Fibroblast of skin of right quadriceps (primary cell): ENCODE measurements at places on chromosomes 7 and 10.

GRCh38 chr10:47164126-47164799, 135.7 kb upstream of the GDF10 start:
- peak; percentile 92 for DNase-seq

GRCh38 chr7:134747326-134747725, 32.1 kb upstream of the CALD1 start:
- no peak for DNase-seq

GRCh38 chr7:114589436-114589835, 174.8 kb downstream of the FOXP2 start:
- DNase-seq: no peak

DNA sequence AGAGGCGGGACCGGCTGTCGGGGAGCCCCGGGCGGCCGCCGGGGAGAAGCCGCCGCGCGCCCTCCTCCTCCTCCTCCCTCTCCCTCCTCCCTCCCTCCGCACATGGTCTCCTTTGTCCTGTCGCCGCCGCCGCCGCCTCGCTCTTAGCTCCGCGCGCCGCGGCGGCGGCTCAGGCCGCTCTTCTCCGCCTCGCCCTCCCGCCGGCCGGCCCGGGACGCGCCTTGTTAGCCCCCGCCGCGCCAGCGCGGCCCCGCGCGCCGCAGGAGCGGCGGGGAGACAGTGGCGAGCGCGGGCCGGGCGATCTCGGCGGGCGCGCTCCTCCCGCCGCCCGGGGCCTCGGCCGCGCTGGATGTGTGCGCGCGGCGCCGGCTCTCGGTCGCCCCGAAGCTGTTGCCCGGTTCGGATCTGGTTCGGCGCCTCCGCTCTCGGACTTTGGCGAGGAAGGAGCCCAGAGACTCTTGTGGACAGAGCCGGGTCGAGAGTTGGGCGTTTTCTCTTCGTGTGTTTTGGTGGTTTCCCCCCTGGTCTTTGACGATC, 437.4 kb upstream of the GALNT17 start:
- peak; percentile 53 for DNase-seq

DNA sequence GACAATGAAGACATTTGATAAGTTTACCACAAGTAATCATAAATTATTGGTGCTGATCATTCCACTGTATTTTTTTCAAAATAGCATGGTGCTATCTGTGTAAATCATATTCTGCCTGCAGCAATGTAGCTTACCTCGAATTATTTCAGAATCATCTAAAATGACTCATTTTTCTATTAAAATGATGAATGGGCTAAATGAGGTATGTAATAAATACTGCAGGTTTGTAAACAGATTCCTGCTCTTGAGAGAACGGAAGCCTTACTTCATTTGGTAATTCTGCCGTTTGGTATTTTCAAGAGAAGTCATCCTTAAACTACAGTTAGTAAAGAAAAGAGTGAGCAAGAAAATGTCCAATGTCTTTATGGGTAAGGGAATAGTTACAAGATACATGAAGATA, 115.9 kb downstream of the CHCHD3 start:
- peak; percentile 13 for DNase-seq
